Left lung (tissue), 14 donors: ENCODE measurements at places on chromosomes 16 and 17. TPM values are rescaled to one million over a fixed set of nuclear protein-coding genes. Genes with fewer than 3 reads are reported as not detected.

The SLC12A3 gene
- polyA plus RNA-seq, result 0.18 TPM

The NOD2 gene
- 1.8 TPM for polyA plus RNA-seq

The SLC52A1 gene
- 0.34 TPM for polyA plus RNA-seq

DNA sequence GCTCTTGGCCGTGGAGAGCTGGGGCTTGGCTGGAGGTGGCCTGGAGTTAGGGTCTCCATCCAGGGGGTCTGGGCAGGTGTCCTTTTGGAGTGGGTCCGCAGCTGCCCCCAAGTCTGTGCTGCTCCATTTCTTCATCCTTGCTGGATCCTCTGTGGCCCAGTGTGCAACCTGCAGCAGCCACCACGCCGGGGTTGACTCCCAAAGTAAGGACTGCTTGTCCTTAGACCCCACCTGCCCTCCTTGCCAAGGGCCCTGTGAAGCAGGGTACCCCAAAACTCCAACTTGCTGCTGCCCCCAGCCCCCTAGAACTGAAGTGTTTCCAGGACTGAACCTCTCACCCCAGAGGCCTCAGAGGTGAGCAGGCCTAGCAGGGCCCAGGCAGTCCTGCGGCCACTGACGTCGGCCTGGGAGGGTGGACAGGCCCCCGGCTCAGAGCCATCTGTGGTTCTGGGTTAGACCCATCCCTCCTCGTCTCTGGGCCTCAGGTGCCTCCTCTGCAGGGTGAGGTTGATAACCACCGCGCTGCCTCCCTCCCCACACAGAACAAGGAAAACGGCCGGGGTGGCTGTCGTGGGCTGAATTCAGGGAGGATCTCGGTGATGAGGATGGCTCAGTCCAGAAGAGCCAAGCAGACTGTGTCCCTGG lies 16.9 kb downstream of the TRPV1 start:
- DNase-seq, result no peak

GRCh38 chr16:78535098-78535497 lies 435.6 kb downstream of the WWOX start:
- no peak for DNase-seq

GRCh38 chr16:67296420-67296819 lies 17.1 kb downstream of the PLEKHG4 start:
- no peak for DNase-seq

- DNase-seq, result no peak
Measured at GRCh38 chr17:82502207-82502606, 17.3 kb upstream of the FOXK2 start.

DNA sequence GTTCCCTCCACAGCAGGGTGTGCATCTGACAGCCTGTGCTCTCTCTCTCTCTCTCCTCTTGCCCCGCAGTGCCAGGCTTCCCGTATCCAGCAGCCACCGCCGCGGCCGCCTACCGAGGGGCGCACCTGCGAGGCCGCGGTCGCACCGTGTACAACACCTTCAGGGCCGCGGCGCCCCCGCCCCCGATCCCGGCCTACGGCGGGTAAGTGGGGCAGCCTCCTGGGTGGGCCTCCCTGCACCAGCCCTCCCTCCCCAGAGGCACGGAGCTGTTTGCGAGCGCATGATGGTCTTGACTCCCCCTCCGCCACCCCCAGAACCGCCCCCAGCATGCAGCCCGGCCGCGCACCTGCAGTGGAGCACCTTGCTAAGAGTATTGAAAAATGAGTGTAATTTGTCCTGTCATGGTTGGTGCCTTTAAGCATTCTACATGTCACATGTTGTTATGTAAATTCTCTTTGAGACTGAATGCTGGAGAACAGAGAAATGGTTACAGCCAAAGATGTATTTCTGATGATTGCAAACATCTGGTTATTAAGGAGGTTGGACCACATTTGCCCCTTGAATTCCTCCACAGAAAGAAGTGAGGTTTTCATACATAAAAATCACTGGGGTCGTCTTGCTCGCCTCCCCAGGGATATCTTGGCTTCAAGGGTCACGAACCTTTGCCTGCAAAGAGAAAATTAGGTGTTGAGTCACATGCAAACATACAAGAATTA lies 321.3 kb downstream of the RBFOX1 start:
- DNase-seq, result peak; percentile 72

- DNase-seq, result no peak
Measured at GRCh38 chr16:62625326-62625725, 589.1 kb upstream of the CDH8 start.

- DNase-seq, result no peak
Measured at GRCh38 chr17:76541739-76542454, 2.1 kb downstream of the PRCD start.

DNA sequence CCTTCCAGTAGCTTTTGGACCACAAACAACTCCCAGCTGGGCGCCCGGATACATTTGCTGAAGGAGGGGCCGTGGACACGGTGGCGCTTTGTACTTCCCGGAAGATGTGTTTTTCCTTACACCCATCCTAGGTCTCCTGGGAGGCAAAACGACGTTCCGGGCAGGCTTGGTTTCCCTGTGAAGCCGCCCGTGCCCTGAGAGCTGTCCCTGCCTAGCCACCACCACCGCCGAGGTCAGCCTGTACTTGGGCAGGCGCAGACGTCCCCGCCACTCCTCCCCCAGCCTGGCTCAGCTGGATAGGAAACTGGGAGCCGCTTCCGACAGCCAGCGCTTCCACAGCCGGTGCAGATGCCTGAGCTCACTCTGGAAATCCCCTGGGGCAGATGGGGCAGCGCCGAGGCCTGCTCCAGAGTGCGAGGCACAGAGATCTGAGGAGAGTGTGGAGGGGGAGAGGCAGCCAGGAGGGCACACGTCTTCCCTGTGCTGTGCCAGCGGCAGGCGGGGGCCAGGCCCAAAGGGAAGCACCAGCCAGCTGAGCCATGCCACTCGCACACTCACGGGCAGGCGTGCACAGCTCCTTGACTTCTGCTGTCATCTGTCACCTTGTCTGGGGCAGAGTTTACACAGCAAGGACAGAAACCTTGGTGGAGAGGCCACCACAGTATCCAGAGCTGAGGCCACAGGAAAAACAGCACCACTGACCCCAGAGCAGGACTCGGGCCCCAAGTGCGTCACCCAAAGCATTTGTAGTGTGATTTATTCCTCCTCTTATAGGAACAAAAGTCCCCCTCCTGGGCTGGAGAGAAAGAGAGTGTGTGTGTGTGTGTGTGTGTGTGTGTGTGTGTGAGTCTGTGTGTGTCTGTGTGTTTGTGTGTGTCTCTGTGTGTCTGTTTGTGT lies 3.0 kb downstream of the RHBDF2 start:
- DNase-seq, result peak; percentile 81

GRCh38 chr16:4723071-4723767 lies 10.9 kb downstream of the ANKS3 start:
- no peak for DNase-seq

DNA sequence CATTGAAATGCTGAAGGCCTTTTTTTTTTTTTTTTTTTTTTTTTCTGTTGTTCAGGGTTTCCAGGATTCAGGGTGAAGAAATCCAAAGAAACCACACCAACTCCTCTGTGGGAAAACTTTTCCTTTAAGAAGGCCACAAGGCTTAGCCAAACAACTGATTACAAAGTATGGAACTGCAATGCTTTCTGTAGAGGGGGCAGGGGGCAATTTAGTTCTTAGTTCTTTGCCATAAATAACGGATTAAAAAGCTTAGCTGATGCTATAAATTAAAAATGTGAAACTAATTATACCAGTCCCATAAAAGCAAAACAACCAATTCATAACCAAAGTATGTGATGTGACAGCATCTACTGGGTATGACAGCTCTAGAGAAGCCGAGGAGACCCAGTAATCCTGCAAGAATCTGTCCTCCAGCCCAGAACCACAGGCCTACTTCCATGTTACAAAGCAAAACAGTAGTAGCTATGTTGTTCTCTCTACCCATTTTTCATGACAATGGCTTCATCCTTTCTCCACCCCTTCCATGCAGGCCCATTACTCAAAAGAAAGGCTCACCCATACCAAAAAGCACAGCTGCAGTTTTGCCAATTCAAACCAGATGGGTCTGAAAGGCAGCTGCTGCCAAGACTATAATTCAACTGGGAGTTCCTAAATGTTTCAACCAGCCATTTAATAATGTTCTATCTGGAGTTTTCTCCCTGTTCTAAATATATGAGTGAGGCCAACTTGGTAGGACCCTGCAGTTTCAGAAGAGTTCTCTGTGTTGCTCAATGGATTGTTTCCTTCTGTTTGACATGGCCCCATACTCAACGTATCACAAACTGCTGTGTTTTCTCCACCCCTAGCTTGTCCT lies 167.1 kb upstream of the ZFHX3 start:
- no peak for DNase-seq

- DNase-seq, result peak; percentile 88
Measured at GRCh38 chr16:17470908-17471718, at the start of gene XYLT1. Gene XYLT1, minus strand, starts transcription at chr16:17470960. Its CDS starts 164 bp downstream, at chr16:17470796.

DNA sequence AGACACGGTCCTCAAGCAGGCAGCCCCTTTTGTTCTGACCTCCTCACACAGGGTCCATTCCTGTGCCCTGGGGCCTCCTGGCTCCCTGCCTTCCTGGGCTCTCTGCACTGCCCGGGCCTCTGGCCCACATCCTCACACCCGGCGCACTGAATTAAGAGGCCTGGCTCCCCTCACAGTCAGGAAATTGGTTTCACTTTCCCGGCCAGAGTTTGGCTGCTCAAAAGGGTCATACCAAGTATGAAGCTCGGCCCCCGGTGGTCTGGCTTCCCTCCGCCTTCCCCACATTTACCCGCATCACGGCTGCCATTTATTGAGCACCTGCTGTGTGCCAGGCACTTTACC lies 220.0 kb downstream of the NTN1 start:
- peak; percentile 77 for DNase-seq
